HFFc6 (cell line): ENCODE measurements at places on chromosomes 12 and 14. TPM values are rescaled to one million over a fixed set of nuclear protein-coding genes. Genes with fewer than 3 reads are reported as not detected.

DNA sequence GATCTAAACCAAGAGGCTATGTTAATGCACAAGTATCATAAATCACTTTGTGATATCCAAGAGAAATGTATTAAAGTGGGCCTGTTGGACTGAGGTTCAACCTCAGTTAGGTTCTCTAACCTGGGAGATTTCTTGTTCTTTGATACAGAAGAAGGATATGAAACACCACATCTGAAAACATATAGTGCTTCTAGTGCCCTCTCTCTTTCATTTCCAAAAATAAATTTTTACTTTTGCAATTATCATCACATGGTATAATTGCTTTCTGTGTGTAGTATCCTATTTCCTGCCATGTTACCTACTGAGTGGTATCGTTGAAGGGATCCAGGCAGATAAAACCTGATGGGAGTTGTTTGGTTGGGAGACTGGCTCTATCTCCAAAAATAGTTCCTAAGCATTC is 264.9 kb downstream of the CCER1 start:
- DNase-seq: no peak

DNA sequence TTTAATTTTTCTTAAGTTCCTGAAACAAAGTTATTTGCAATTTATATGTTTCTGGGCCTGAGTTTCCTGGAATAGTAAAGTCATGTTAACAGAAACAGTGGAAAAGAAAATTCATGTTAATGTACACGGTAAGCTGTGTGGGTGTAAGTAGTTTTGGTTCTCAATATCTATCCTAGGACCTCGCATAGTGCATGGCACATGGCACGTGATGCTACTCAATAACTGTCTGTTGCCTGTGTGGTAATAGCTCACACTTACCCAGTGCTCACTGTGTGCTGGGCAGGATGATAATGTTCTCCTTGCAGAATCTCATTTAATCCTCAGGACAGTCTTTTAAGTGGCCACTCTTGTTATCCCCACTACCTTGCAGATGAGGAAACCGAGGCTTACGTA is 100.7 kb downstream of the DUSP16 start:
- no peak for DNase-seq

GRCh38 chr12:54037360-54038283 is 4.8 kb downstream of the HOXC5 start:
- DNase-seq: no peak

DNA sequence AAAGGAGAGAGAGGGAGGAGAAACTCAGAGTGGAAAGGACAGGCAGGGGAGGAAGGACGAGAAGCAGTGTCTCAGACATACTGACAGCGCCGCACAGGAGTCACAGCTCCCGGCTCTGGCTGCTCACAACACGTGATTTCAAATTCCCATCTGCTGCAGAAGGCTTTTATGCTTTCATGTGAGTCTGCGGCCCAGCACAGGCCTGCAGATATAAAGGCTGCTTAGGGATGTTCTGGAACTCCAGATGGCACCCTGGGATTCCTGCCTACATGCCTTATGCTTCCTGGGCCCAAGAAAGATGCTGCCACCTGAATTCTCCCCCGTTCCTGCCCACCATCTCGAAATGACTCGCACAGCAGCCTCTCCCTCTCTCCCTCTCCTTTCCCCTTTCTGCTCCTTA is 89.6 kb downstream of the NUAK1 start:
- DNase-seq: no peak

DNA sequence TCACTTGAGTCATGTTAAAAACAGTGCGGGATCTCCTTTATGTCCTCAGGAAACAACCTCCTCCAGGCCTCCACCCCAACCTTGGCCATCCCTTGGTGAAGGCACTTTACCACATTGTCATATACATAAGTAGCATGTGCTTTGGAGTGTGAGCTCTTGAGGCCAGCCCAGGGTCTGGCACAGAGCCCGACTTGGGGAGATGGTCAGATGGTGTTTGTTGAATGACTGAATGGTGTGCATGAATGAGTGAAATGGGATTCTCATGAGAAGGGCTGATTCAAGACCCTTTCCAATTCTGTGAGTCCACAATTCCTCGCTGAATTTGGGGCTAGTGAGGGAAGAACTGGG is 52.9 kb upstream of the DLK1 start:
- DNase-seq: no peak

KRT72 gene
- total RNA-seq: not detected in 2 replicates

KLHL42 gene
- 19.5 to 23.8 TPM (median 20.0 TPM) in 3 replicates for total RNA-seq

RPGRIP1 gene
- not detected in 3 replicates for total RNA-seq
